ENCODE measurements at places on chromosomes 11 and 22. TPM values are rescaled to one million over a fixed set of nuclear protein-coding genes. Genes with fewer than 3 reads are reported as not detected.

DUSP8 gene
- total RNA-seq = 2.2 TPM

RAB38 gene
- total RNA-seq = 10.4 TPM

GTSE1 gene
- total RNA-seq = 8.2 TPM

FZD4 gene
- total RNA-seq = 71.5 TPM

PLA2G3 gene
- total RNA-seq = 2.8 TPM

NLRP14 gene
- total RNA-seq = 0.13 TPM

DNA sequence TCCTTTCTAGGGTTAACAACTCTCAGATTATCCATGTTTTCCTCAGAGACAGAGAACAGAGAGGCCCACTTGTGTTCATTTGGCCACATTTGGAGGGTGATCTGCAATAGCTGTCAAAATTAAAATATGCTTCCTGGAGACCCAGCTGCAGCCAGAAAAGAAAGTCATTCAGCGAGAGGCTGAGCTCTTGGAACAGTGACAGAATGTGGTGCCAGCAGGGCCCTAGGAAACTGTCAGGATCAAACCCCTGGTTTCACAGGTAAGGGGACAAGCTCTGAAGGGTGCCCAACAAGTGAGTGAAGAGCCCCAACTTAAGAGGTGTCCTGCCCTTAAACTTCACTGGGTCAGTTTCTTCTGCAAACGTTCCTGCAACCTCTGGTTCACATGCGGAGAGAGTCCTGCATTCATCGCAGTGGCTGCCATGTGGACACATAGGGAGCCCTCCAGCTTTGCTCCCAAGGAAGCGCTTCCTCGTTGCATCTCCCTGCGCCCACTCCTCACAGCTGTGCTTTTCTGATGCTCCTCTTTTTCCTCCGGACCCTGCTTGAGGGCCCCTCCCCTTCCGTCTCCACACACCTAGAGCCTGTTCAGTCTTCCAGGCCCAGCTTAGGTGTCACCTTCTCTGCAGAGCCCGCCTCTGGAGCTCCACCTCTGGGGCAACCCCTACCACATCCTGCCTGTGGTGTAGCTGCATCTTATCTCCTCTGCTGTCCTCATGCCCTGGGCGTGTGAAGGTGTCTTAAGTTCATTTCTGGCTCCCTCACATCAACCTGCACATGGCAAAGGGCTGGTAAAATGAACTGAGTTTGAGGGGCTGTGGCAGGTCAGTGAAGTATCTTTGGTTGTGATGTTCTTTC lies 3.9 kb downstream of the UCP3 start:
- H3K27me3 ChIP-seq = peaks cover 1% of the 10 kb centered on the region
- no peaks in the 10 kb centered on the region for H3K4me1 ChIP-seq

- DNase-seq = no peak
- peaks cover 31% of the 10 kb centered on the region for H3K4me1 ChIP-seq
- no peaks in the 10 kb centered on the region for H3K36me3 ChIP-seq
Observed at GRCh38 chr11:12585861-12586260, 88.4 kb upstream of the TEAD1 start.

DNA sequence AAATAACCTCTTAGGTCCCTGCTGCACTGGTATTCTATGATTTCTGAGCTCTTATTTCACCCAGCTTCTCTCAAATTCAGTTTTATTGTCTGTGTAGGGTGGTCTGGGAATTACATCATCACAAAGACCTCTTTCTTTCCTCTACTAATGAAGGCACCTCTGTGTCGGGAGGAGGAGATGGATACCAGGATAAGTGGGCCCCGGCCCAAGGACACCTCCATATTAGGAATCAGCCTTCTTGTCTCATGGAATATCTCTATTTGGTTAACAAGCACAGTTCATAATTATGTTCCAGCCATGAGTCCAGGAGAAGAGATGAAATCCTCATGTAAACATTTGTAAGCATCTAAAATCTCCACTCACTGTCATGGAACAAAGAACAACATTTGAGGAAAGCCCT lies 9.4 kb downstream of the PARVA start:
- DNase-seq = no peak
- H3K4me1 ChIP-seq = no peaks in the 10 kb centered on the region
- H3K27me3 ChIP-seq = peaks cover 2% of the 10 kb centered on the region
- H3K4me3 ChIP-seq = no peak overlapping the region
- peaks cover 5% of the 10 kb centered on the region for H3K36me3 ChIP-seq

- H3K36me3 ChIP-seq = no peaks in the 10 kb centered on the region
- H3K4me1 ChIP-seq = peaks cover 14% of the 10 kb centered on the region
- no peak overlapping the region for H3K4me3 ChIP-seq
- H3K27me3 ChIP-seq = no peaks in the 10 kb centered on the region
- no peak overlapping the region for H3K27ac ChIP-seq
Observed at GRCh38 chr11:28838741-28839140, 730.6 kb downstream of the METTL15 start.

DNA sequence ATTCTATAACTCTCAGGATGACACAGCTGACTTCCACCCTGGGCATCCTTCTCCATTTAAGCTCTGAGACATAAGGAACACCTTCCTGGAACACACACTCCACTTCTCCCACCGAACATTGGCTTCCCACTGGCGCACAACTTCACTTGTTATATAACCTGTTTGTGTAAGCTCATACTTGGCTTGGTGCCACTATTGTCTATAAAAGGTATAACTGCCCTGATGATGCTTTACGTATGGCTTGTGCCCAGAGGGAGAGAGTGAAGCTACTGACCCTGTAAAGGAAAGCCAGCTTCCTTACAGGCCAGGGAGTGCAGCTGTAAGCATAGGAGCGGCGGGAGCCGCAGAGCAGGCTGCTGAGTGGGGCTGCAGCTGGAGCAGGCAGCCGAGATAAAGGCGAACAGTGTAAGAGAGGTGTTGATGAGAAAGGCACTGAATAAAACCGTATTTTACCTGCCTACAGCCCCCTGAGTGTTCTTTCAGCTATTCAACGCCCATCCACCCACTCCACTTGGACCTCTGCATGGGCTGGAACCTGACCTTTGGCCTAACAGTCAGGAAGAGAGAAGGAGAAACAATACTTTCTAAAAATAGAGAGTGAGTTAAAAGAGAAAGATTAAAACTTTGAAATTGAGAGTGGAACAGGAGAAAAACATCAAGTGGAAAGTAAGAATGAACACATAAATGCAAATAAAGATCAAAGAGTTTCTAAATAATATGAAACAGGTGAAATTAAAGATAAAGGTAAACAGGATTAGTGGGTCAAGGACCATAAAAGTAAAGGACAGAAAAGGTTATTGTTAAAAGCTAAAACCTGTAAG lies 252.1 kb upstream of the ARHGAP42 start:
- peaks cover 6% of the 10 kb centered on the region for H3K4me1 ChIP-seq
- H3K27me3 ChIP-seq = no peaks in the 10 kb centered on the region
- DNase-seq = no peak
- H3K27ac ChIP-seq = no peak overlapping the region
- H3K4me3 ChIP-seq = no peak overlapping the region
- H3K36me3 ChIP-seq = no peaks in the 10 kb centered on the region

- H3K36me3 ChIP-seq = no peaks in the 10 kb centered on the region
- no peak overlapping the region for H3K4me3 ChIP-seq
Observed at GRCh38 chr11:131534611-131535010, 164.2 kb downstream of the NTM start.

GRCh38 chr11:65637794-65638419 lies at the start of gene SIPA1:
Gene SIPA1 (plus strand): TSS chr11:65638101. CDS start chr11:65640922, 2,821 bp downstream.
- H3K4me3 ChIP-seq = peak within 1 kb of the TSS; percentile 90
- H3K36me3 ChIP-seq = peaks cover 19% of the 10 kb centered on the region
- peaks cover 44% of the 10 kb centered on the region for H3K4me1 ChIP-seq
- peak within 1 kb of the TSS; percentile 87 for H3K27ac ChIP-seq
- H3K27me3 ChIP-seq = peaks cover 13% of the 10 kb centered on the region

DNA sequence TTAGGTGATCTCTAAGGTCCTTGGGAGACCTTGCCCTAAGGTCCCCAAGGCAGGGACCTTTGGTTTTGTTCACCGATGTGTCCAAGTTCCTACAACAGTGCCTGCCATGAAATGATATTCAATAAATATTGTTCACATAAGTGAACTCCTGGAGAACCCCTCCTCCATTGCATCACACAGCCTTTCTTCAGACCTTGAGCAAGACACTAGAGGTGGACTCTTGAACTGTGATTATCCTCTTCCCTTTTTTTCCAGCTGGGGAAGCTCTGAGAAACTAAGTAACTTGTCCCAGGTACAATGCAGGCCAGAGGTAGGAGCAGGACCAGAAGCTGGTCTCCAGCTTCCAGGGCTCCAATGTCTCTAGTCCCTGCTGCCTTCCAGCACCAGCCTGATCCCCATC lies 76.6 kb upstream of the LMO1 start:
- no peak for DNase-seq
- H3K4me3 ChIP-seq = no peak overlapping the region
- peaks cover 10% of the 10 kb centered on the region for H3K27me3 ChIP-seq
- peaks cover 8% of the 10 kb centered on the region for H3K4me1 ChIP-seq
- H3K27ac ChIP-seq = no peak overlapping the region

DNA sequence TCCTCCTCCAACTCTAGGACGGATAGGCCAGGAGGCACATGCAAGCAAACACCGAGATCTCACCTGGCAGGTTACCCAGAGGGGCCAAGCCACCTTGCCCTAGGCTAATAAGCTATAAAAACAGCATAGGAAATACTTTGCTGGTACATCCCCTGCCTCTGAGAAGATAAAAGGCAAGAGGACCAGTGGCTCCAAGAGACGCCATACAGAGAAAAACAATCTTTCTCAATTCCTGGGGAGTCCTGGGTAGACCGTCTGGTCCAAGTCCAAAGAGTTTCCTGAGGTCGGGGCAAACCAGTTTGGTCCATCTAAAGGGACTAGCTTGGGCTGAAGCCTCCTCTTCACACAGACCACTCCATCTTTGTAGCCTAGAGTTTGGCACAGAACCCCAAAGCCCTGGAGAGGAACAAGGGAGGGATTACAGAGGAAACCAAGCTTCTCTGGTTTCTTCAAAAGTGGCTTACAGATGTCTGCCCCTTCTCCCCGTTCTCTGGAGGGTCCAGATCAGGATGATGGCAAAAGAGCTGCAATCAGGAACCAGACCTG lies 40.4 kb downstream of the NUMA1 start:
- H3K27me3 ChIP-seq = no peaks in the 10 kb centered on the region
- no peak overlapping the region for H3K4me3 ChIP-seq
- no peak overlapping the region for H3K27ac ChIP-seq
- peaks cover 15% of the 10 kb centered on the region for H3K36me3 ChIP-seq
- H3K4me1 ChIP-seq = no peaks in the 10 kb centered on the region

GRCh38 chr11:81673001-81673400 lies 1060.7 kb downstream of the FAM181B start:
- H3K4me1 ChIP-seq = no peaks in the 10 kb centered on the region
- no peak for DNase-seq
- no peaks in the 10 kb centered on the region for H3K27me3 ChIP-seq
- H3K36me3 ChIP-seq = no peaks in the 10 kb centered on the region
- H3K4me3 ChIP-seq = no peak overlapping the region

- H3K27ac ChIP-seq = no peak overlapping the region
- H3K4me3 ChIP-seq = no peak overlapping the region
- H3K27me3 ChIP-seq = peaks cover 2% of the 10 kb centered on the region
- DNase-seq = no peak
- H3K4me1 ChIP-seq = no peaks in the 10 kb centered on the region
Observed at GRCh38 chr11:34599406-34599945, 21.4 kb upstream of the EHF start.

GRCh38 chr11:82462608-82463242 lies 270.9 kb downstream of the FAM181B start:
- DNase-seq = no peak
- H3K4me1 ChIP-seq = no peaks in the 10 kb centered on the region
- no peaks in the 10 kb centered on the region for H3K27me3 ChIP-seq
- H3K27ac ChIP-seq = no peak overlapping the region

GRCh38 chr22:30169002-30169401 lies 77.6 kb downstream of the LIF start:
- no peak overlapping the region for H3K27ac ChIP-seq
- no peak overlapping the region for H3K4me3 ChIP-seq
- no peaks in the 10 kb centered on the region for H3K27me3 ChIP-seq

DNA sequence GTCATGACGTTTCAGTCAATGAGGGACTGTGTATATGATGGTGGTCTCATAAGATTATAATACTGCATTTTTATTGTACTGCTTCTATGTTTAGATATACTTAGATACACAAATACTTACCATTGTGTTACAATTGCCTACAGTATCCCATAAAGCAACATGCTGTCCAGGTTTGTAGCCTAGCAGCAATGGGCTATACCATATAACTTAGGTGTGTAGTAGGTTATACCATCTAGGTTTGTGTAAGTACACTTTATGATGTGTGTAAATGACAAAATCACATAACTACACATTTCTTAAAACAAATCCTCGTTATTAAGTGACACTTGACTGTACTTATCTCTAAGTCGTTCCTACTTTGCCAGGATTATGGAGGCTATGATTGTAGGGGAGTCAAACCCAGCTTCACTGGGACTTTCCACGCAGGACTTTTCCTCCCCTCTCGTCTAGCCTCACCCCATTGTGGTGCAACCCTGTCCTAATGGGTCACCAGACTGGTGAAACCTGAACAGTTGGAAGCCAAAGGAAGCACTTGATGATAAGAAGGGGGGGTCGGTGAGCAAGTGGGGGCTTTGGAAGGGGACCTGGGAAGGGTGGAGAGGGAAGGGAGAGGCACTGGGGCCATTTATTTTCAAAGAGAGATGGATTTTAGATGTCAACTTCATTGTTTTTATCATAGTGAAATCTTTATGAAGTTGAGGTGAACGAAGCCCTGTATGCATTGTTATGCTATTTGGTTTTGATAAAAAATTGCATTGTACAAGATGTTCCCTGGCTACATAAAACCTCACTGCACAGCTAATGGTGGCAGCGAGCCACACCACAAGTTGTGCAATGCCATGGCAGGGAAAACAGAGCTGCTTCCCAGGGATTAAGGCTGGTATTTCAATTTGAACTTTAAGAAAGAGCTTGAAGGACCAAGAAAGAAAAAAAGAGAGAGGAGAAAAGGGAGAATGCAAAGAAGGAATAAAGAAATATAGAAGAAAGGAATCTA lies 129.1 kb downstream of the EHF start:
- H3K27ac ChIP-seq = no peak overlapping the region
- DNase-seq = no peak
- H3K4me1 ChIP-seq = peaks cover 9% of the 10 kb centered on the region
- H3K4me3 ChIP-seq = no peak overlapping the region

- H3K36me3 ChIP-seq = peaks cover 10% of the 10 kb centered on the region
- H3K27ac ChIP-seq = no peak overlapping the region
- DNase-seq = peak; percentile 51
- no peaks in the 10 kb centered on the region for H3K4me1 ChIP-seq
- H3K27me3 ChIP-seq = peaks cover 1% of the 10 kb centered on the region
Observed at GRCh38 chr11:113690619-113691569, 15.2 kb downstream of the TMPRSS5 start.

- peaks cover 5% of the 10 kb centered on the region for H3K36me3 ChIP-seq
- H3K4me3 ChIP-seq = peak within 1 kb of the TSS; percentile 99
- H3K27me3 ChIP-seq = peaks cover 26% of the 10 kb centered on the region
- H3K4me1 ChIP-seq = peaks cover 56% of the 10 kb centered on the region
- H3K27ac ChIP-seq = peak within 1 kb of the TSS; percentile 99
- DNase-seq = peak; percentile 78
Observed at GRCh38 chr11:75562048-75562835, at the start of gene SERPINH1. Gene SERPINH1 (plus strand): TSS chr11:75562253. CDS start chr11:75566350, 4,097 bp downstream.

GRCh38 chr11:6746086-6746618 lies 25.6 kb downstream of the OR2AG2 start:
- no peak overlapping the region for H3K27ac ChIP-seq
- H3K27me3 ChIP-seq = no peaks in the 10 kb centered on the region
- DNase-seq = no peak
- H3K4me1 ChIP-seq = peaks cover 6% of the 10 kb centered on the region
- H3K4me3 ChIP-seq = no peak overlapping the region

- H3K27ac ChIP-seq = no peak overlapping the region
- DNase-seq = no peak
- no peaks in the 10 kb centered on the region for H3K36me3 ChIP-seq
- H3K4me3 ChIP-seq = no peak overlapping the region
- H3K4me1 ChIP-seq = peaks cover 4% of the 10 kb centered on the region
Observed at GRCh38 chr11:122937983-122938382, 43.7 kb downstream of the BSX start.

- DNase-seq = peak; percentile 83
- H3K27me3 ChIP-seq = no peaks in the 10 kb centered on the region
- H3K4me1 ChIP-seq = peaks cover 29% of the 10 kb centered on the region
- H3K27ac ChIP-seq = no peak overlapping the region
- peaks cover 11% of the 10 kb centered on the region for H3K36me3 ChIP-seq
Observed at GRCh38 chr11:8813658-8814057, 97.3 kb upstream of the AKIP1 start.

Measured in endothelial cell (in vitro differentiated cells).